ENCODE measurements at places on chromosomes 3 and 15. TPM values are rescaled to one million over a fixed set of nuclear protein-coding genes. Genes with fewer than 3 reads are reported as not detected.

GRCh38 chr3:195269375-195270078 lies 1.4 kb downstream of the XXYLT1 start:
- H3K27me3 ChIP-seq = no peaks in the 10 kb centered on the region
- no peak for DNase-seq
- H3K36me3 ChIP-seq = no peaks in the 10 kb centered on the region
- peaks cover 18% of the 10 kb centered on the region for H3K4me1 ChIP-seq

DNA sequence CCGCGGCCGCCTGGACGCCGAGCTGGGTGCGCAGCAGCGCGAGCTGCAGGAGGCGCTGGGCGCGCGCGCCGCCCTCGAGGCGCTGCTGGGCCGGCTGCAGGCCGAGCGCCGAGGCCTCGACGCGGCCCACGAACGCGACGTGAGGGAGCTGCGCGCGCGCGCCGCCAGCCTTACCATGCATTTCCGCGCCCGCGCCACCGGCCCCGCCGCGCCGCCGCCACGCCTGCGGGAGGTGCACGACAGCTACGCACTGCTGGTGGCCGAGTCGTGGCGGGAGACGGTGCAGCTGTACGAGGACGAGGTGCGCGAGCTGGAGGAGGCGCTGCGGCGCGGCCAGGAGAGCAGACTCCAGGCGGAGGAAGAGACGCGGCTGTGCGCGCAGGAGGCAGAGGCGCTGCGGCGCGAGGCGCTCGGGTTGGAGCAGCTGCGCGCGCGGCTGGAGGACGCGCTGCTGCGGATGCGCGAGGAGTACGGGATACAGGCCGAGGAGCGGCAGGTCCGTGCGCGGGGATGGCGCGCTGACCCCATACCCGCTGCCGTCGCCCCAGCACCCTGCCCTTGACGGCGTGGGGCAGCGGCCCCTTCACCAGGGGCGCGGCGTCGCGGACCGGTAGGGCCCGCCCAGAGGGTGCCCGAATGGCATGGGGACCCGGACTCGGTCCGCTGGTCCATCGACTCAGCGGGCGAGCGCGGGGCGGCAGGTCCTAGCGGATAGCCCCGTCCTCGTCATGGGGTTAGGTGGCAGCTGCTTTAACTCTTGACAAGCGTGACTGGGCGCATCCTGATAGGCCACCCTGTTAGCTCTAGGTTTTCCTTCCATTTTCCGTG lies 848 bp downstream of the SYNM start:
- H3K4me3 ChIP-seq = peak overlapping the region; percentile 37
- peak overlapping the region; percentile 47 for H3K27ac ChIP-seq
- H3K27me3 ChIP-seq = peaks cover 4% of the 10 kb centered on the region
- peaks cover 10% of the 10 kb centered on the region for H3K4me1 ChIP-seq

GRCh38 chr3:143124601-143125520 lies 5.3 kb downstream of the CHST2 start:
- H3K4me3 ChIP-seq = peak overlapping the region; percentile 7
- H3K27ac ChIP-seq = no peak overlapping the region
- H3K4me1 ChIP-seq = peaks cover 24% of the 10 kb centered on the region
- no peaks in the 10 kb centered on the region for H3K36me3 ChIP-seq
- H3K27me3 ChIP-seq = no peaks in the 10 kb centered on the region

GRCh38 chr15:76146812-76147211 lies 87.0 kb downstream of the TMEM266 start:
- H3K4me3 ChIP-seq = no peak overlapping the region
- H3K27me3 ChIP-seq = peaks cover 5% of the 10 kb centered on the region
- no peak for DNase-seq
- H3K4me1 ChIP-seq = peaks cover 4% of the 10 kb centered on the region

DNA sequence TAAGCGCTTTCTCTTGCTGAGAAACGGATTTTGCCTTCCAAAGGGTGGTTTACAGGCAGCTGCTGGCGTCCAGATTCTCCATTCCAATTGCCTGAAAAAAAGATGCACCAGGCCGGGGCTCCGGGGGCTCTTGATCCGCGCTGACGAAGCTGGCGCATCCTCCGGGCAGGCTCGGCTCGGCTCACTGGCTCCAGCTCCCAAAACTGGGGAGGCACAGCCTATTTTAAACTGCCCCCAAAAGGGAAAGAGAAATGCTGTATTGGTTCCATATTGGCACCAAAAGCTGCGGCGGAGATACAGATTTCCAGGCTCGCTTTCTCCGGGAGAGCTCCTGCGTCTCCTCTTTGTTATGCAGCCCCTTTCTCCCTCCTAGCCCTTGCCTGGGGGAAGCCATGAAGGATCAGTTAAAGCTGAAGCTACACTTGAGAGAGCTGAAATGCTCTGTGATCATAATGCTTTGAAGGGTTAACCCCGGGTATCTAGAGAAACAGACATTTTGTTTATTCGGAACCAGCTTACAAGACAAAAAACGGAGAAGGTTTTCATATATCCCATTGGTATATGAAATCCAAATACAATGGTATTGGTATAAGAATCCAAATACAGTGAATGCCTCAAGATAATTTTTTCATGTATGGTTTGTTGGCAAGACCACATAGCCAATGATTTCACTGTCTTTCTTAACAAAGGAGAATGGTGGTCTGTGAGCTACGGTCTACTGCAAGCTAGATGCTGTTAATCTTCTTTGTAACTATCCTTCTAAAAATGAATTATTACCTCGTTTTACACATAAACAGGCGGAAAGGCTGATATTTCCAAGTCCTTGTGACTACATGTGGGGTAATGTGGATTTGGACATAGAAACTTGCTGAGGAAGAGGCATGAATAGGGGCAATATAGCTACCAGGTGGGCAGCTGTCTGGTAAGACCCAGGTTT lies 693 bp downstream of the CD200 start:
- peaks cover 5% of the 10 kb centered on the region for H3K4me1 ChIP-seq
- no peaks in the 10 kb centered on the region for H3K36me3 ChIP-seq
- H3K27ac ChIP-seq = no peak overlapping the region
- no peak for DNase-seq
- H3K4me3 ChIP-seq = peak overlapping the region; percentile 69
- no peaks in the 10 kb centered on the region for H3K27me3 ChIP-seq

DNA sequence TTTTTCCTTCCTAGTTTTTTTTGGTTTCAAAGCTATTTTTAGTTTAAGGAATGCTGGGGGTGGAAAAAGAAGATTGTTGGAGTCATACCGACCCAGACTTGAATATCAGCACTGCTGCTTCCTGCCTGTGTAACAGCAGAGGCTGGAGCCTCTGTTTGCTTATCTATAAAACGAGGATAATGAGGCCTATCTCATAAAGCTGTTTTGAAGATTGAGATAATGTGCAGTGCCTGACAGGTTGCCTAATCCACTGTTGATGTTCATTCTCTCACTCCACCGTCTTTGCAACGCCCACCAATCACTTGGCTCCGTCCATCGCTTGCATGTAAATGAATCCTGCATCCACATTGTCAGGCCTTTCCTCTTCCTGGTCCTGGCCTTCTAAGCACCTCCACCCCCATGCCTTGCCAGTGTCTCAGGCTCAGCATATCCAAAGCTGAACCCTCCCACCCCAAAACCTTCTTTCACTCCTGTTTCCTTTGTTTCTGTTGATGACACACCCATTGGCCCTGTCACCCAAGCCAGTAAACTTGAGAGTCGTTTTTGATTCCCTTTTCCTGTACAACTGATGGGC lies 94.9 kb downstream of the MEX3B start:
- no peak for DNase-seq
- H3K27me3 ChIP-seq = no peaks in the 10 kb centered on the region
- no peaks in the 10 kb centered on the region for H3K4me1 ChIP-seq

ASB14 gene
- not detected for total RNA-seq

- DNase-seq = peak; percentile 51
- H3K27ac ChIP-seq = no peak overlapping the region
- peak overlapping the region; percentile 40 for H3K4me3 ChIP-seq
- H3K27me3 ChIP-seq = no peaks in the 10 kb centered on the region
Measured at GRCh38 chr3:100210772-100211135, 50.0 kb upstream of the TBC1D23 start.

- H3K27me3 ChIP-seq = no peaks in the 10 kb centered on the region
- H3K4me1 ChIP-seq = no peaks in the 10 kb centered on the region
- no peak overlapping the region for H3K27ac ChIP-seq
Measured at GRCh38 chr15:96790004-96790403, 459.5 kb downstream of the NR2F2 start.

LRRIQ4 gene
- total RNA-seq = 0.20 TPM

SLC7A14 gene
- not detected for total RNA-seq

AGBL1 gene
- total RNA-seq = not detected

GRCh38 chr15:64931381-64931780 lies 19.7 kb downstream of the ANKDD1A start:
- H3K27ac ChIP-seq = no peak overlapping the region
- no peak for DNase-seq
- H3K4me1 ChIP-seq = no peaks in the 10 kb centered on the region
- no peaks in the 10 kb centered on the region for H3K36me3 ChIP-seq
- H3K4me3 ChIP-seq = no peak overlapping the region

DNA sequence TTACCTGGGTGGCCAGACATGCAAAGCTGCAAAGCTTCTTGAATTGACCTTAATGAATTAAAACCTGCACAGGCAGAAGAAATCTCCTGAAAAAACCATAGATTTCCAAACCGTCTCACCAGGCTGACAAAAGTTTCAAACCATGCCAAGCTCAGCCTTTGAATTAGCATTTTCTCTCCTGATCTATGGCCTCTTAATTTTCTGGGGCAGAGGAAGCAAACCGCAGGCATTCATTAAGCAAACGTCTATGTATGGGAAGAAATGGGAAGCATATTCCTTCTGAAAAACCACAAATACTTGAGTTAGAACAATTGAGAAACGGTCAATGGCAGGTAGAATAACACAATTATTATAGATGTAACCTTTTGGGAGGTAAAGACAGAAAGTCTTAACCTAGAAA lies 500.2 kb upstream of the NR2F2 start:
- no peaks in the 10 kb centered on the region for H3K36me3 ChIP-seq
- H3K4me3 ChIP-seq = no peak overlapping the region
- no peaks in the 10 kb centered on the region for H3K4me1 ChIP-seq
- DNase-seq = no peak
- H3K27me3 ChIP-seq = no peaks in the 10 kb centered on the region

GRCh38 chr15:100193277-100193860 lies 148.4 kb downstream of the ADAMTS17 start:
- no peaks in the 10 kb centered on the region for H3K4me1 ChIP-seq
- no peaks in the 10 kb centered on the region for H3K27me3 ChIP-seq
- no peaks in the 10 kb centered on the region for H3K36me3 ChIP-seq
- no peak overlapping the region for H3K27ac ChIP-seq
- H3K4me3 ChIP-seq = no peak overlapping the region
- DNase-seq = no peak

DNA sequence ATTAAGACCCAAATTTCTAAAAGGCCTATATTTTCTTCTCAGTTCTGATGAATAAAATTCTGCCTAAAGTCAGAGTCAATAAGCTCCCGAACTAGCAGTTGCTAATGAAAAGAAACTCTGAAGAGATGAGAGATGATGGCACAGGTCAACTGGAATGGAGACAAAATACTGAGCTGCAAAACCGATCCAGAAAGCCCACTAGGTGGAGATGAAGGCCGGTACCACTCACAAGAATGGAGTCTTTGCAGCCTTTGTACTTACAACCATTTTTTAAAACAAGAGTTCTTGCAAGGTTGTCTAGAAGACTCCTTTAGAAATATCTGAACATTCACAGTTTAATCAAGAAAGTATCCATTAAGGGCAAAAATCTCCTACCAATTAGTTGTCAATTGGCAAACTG lies 119.9 kb upstream of the TJP1 start:
- H3K27ac ChIP-seq = no peak overlapping the region
- H3K36me3 ChIP-seq = no peaks in the 10 kb centered on the region
- H3K27me3 ChIP-seq = no peaks in the 10 kb centered on the region

DLL4 gene
- not detected for total RNA-seq

- H3K4me1 ChIP-seq = peaks cover 9% of the 10 kb centered on the region
- DNase-seq = no peak
- H3K27me3 ChIP-seq = no peaks in the 10 kb centered on the region
- H3K27ac ChIP-seq = no peak overlapping the region
- no peak overlapping the region for H3K4me3 ChIP-seq
Measured at GRCh38 chr3:27533261-27533607, 49.0 kb upstream of the SLC4A7 start.

GRCh38 chr3:80733522-80734176 lies 965.9 kb upstream of the ROBO1 start:
- no peaks in the 10 kb centered on the region for H3K36me3 ChIP-seq
- H3K27me3 ChIP-seq = no peaks in the 10 kb centered on the region
- no peak overlapping the region for H3K4me3 ChIP-seq
- H3K27ac ChIP-seq = peak overlapping the region; percentile 25
- DNase-seq = no peak

DNA sequence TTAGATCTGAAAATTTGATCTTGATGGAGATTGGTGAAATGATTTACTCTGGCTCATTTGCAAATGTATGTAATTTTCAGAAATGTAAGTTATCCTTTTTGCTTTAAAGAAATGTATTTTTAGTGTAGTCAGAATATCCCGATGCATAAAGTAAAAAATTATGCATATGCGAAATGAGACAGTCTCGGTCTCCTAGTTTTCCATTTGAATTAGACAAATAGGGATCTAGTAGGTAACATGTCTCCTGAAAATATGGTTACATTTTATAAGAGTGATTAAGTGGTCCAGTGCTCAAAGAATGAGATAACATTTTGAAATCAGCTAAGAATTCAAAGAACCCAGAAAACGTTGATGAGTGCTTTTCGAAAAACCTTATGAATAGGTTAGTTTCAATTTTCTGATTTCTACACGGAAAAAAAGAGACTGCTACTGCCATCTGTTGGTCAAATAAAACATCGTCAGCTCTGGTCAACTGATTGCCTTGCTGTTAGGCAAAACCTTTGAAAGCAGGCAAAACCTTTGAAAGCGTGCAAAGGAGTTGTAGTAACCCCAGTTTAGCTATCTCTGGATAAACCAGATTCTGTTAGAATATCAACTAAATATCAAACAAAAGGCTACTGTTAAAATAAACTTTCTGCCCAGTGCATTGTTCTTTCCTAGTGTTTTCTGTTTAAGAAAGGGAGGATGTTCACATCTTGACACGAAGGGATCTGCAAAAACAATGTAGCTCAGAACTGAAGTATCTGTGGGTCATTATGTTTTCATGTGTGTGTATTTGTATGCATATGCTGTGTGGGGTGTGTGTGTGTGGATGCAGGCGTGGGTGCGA lies 59.3 kb upstream of the CHMP2B start:
- no peak overlapping the region for H3K4me3 ChIP-seq
- no peak overlapping the region for H3K27ac ChIP-seq
- H3K36me3 ChIP-seq = no peaks in the 10 kb centered on the region

GRCh38 chr15:76972389-76973361 lies 22.3 kb upstream of the PSTPIP1 start:
- no peak overlapping the region for H3K4me3 ChIP-seq
- no peaks in the 10 kb centered on the region for H3K27me3 ChIP-seq
- peaks cover 4% of the 10 kb centered on the region for H3K4me1 ChIP-seq
- no peak for DNase-seq
- no peak overlapping the region for H3K27ac ChIP-seq

- H3K27me3 ChIP-seq = no peaks in the 10 kb centered on the region
- H3K4me3 ChIP-seq = no peak overlapping the region
- H3K27ac ChIP-seq = no peak overlapping the region
- no peak for DNase-seq
- H3K36me3 ChIP-seq = no peaks in the 10 kb centered on the region
- no peaks in the 10 kb centered on the region for H3K4me1 ChIP-seq
Measured at GRCh38 chr3:22684739-22685138, 518.4 kb upstream of the UBE2E2 start.

ZNF860 gene
- total RNA-seq = not detected

Measured in CD8-positive, alpha-beta memory T cell (primary cell).